ENCODE measurements at places on chromosomes 12 and 14. TPM values are rescaled to one million over a fixed set of nuclear protein-coding genes. Genes with fewer than 3 reads are reported as not detected.

DNA sequence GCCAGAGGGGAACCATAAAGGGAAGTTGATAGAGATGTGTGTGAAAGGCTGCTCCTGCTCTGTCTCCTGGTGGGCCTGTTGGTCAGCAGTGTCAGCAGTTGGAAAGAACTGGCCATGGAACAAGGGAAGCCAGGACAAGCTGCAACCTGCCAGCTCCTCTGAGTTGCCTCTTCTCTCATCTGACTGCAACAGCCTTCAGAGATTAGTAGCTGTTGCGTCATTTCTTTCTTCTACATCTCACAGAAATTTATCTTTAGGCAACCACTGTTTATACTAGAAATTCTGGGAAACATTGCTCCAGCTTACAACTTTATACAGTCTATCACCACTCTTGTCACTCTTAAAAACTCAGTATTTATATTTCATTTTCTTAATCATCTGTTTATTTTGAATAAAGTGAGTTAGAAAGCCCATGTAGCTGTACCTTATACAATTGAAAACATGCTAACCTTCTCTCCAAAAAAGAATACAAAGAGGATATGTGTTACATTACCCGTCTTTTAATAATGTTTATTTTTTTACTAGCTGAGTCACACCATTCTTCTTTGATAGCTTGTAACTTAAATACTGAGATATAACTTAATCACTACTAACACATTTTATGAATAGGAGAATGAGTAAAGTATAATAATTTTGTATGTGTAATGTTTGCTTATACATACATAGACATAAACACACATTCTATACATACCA is 224.2 kb downstream of the LRFN5 start:
- DNase-seq, result no peak

AVPR1A gene
- 11.0 TPM for polyA plus RNA-seq

DNA sequence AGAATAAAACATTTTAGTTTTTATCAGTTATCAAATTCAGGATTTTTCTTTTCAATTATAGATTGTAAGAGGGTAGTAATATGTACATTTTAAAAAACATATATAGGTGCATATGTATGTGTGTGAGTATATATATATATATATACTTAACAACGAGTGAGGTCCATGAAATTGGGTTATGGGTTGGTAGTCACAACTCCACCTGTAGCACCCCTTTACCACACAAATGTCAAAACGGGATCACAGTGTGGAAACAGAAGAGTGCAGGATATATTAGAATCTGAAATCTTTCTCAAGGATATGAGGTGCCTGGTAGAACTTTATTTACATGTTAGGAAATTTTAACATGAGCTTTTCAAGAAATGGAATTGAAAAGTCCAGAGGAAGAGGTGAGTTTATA is 31.3 kb downstream of the MIA2 start:
- DNase-seq, result no peak

GRCh38 chr12:102958073-102958829 is 777 bp downstream of the ASCL1 start:
- DNase-seq, result no peak

Measured in right renal cortex interstitium (tissue), 3 donors.